ENCODE measurements at places on chromosomes 4 and X.

GRCh38 chr4:78138252-78138651, 81.1 kb downstream of the FRAS1 start:
- DNase-seq, result no peak

- DNase-seq, result no peak
These were observed 15.8 kb downstream of the TBC1D14 start for GRCh38 chr4:6925357-6925836.

DNA sequence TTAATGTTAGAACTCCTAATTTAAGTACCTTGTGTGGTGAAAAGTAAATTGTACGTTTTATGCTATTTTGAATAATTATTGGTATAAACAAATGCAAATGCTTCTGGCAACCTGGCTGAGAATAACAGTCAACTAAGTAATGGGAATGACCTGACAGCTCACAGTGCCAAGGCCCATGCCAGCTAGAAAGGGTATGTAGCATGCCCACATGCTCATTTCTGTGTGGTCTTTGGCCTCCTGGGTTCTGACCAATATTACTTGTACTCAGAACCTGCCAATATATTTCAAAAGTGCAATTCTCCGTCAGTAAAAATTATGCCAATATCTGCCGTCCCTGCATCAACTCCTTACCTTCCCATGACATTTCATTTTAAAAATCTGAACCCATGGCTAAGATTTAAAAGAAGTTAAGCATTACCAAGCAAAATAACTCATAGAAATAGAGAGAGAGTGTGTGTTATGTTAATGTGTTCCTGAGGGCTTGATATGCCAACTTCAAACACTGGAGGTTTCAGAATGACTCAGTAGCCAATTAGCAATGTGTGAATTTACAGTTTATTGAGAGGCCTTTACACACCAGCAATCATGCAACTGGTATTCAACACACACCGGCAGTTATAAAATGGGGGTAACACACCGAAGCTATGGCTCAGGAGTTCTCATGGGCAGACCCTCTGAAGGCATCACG, 820.8 kb downstream of the FSTL5 start:
- no peak for DNase-seq

DNA sequence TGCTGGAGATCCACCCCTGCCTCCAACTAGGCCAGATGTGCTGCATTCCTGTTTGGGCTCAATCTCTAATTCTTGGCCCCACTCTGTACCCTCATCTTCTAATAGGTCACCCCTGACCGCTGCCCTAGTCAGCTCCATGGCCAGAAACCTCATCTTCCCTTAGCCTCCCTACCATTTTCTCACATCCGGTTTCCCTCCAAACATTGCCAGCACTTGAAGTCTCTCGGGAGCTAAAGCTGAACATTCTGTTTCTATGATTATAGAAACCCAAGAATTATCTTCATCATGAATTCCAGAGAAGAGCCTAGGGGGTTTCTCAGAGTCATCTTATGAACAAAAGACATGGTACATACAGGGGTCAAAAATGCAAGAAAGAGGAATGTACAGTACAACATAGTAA, 179.7 kb downstream of the AMELX start:
- no peak for DNase-seq

GRCh38 chrX:153628665-153629064, 18.3 kb upstream of the DUSP9 start:
- no peak for DNase-seq

All from stimulated activated CD8-positive, alpha-beta memory T cell treated with anti-CD3 and anti-CD28 coated beads, Interleukin-7, amount 100 ng/mL, for 1 hour (primary cell).